ENCODE measurements at places on chromosomes 3 and 15.

DNA sequence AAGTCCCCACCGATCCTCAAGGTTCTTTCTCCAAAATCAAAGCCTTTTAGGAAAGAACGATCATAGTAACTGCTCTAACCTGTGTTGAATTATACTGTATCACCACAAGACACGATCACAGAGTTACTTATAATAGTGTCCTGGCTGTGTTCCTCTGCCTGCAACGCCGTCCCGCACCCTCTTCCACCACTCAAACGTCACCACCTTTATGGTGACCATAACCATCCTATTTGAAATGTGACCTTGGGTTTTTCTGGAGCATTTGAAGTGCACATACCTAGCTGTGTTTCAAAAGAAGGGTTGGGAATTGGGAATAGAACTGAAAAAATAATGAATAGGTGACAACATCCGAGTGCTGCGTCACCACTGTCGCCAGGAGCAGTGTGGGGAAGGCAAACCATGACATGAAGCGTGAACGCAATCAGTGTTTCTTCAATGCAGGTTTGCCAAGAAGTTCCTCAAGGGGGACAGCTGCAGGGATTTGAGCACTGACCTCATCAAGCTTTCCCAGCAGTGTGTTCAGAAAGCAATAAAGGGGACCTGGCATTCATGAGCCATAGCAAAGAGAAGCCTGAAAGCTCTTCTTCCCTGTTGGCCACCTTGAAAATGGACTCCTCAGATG lies 769 bp upstream of the SELENOS start:
- no peak for DNase-seq

GRCh38 chr15:101346928-101347327 lies 51.9 kb upstream of the SNRPA1 start:
- no peak for DNase-seq

DNA sequence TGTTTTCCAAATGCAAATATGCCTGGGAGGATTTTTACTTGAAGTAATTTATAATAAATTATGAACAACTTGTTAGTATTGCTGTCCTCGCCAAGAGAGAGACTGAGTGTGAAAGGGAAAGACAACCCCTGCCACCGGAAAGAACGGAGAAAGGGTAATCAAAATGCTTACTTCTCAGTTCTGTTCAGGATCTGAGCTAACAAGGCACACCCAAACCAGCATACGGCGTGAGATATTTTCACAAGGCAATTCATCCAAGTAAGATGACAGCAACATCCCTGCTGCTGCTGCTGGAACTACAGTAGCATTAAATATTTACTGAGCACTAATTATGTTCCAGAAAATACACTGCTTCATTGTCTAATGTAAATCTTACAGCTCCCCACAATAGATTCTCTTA lies 96.1 kb downstream of the KBTBD8 start:
- DNase-seq: no peak

- no peak for DNase-seq
Measured at GRCh38 chr3:31505371-31506048, 27.2 kb upstream of the STT3B start.

GRCh38 chr15:70236341-70237086 lies 138.8 kb upstream of the TLE3 start:
- DNase-seq: no peak

- no peak for DNase-seq
Measured at GRCh38 chr3:143184099-143184498, 64.5 kb downstream of the CHST2 start.

DNA sequence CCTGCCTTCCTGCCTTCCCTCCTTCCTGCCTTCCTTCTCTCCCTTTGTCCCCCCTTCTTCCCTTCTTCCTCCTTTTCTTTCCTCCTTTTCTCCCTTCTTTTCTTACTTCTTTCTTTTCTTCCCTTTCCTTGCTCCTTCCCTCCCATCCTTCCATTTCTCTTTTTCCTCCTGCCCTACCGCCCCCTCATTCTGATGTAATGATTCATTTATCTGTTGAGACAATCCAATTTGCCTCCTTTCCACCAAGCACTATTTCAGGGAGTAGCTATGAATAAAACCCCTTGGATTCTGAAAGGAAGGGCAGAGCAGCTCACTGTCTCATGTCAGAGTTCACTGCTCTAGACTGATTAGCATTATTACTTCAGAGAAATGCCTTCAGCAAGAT lies 462.6 kb downstream of the PDCD6IP start:
- no peak for DNase-seq

DNA sequence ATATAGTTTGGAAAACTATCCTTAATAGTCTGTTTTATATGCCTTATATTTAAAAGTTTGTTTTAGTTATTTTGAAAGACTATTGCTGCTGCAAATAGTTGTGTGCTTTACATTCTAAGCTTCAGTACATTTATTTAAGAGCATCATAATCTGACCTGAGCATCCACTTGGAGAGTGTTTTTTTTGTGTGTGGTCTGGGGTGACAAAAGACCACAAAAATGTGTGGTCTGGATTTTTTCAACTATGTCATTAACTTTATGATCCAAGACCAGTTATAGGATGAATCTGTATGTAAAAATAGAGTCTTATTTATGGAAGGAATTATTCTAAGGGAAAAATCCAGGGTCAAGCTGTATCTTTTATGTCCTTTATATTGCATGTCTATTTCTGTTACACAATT lies 77.4 kb downstream of the SLTM start:
- no peak for DNase-seq

Measured in hematopoietic multipotent progenitor cell treated with erythropoietin and hydrocortisone succinate and interleukin-3 and kit ligand, for 8 days (in vitro differentiated cells).